ENCODE measurements at places on chromosomes 12 and 14.

GRCh38 chr12:22625762-22626294 lies 857 bp downstream of the ETNK1 start:
- DNase-seq: peak; percentile 55

DNA sequence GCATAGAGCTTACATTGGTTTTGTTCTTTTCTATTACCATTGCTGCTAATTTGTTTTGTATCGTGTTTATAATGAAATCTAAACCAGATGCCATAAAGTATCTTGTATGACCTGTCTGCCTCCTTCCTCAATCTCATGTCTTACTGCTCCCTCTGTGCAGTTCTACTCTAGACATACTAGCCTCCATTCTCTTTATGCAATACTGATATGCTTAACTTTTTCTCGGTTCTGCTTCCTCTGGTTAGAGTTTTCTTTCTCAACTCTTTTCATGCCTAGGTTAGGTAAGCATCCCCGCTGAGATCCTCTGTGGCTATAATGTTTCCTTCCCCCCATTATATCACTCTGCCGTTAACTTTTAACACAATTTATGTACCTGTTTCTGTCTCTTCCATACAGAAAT lies 852.3 kb downstream of the TRHDE start:
- no peak for DNase-seq

- DNase-seq: no peak
Observed at GRCh38 chr12:106814714-106815113, 40.2 kb downstream of the RIC8B start.

- peak; percentile 72 for DNase-seq
Observed at GRCh38 chr12:91889910-91890309, 255.7 kb downstream of the BTG1 start.

GRCh38 chr12:93447555-93448290 lies 6.0 kb upstream of the UBE2N start:
- DNase-seq: no peak

- no peak for DNase-seq
Observed at GRCh38 chr12:53300187-53300586, 692 bp downstream of the MYG1 start.

- DNase-seq: no peak
Observed at GRCh38 chr12:41466802-41467201, 278.7 kb downstream of the PDZRN4 start.

GRCh38 chr12:87369161-87369560 lies 660.0 kb downstream of the C12orf50 start:
- no peak for DNase-seq

DNA sequence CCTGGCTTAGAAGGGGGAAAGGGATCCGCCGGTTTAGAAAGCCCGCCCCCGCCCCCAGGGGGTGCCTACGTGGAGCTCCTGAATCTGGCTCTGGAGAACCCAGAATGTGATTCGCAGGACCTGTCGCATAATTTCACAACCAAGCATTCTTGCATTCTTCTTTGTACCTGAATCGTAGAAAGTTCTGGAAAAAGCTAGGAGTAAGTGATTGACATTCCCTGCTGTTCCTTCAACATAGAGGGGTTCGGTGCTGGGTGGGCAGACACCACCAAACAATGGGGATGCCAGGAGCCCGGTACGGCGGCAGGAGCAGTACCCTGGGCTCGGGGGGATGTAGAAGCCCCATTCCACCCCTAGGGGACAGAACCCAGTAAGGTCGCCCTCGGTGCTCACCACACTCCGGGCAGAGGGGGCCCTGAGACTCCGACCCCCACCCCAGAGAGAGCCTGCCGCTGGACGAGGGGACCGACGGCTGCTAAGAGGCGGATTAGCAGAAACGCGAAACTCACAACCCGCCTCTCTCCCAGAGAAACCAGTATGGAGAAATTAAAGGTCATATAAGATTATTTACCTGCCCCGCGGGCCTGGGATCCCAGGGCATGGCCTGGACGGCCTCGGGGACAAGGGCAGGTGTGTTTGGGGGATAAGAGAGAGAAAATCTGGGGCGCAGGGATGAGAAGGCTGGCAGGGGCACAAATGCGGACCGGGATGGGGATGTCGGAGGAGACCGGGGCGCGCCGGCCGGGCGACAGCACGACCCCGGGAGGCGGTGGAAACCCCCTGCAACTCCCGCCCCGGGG lies 520 bp downstream of the CSRP2 start:
- DNase-seq: peak; percentile 46
